Pulmonary artery endothelial cell (primary cell): ENCODE measurements at places on chromosomes 12 and 14. TPM values are rescaled to one million over a fixed set of nuclear protein-coding genes. Genes with fewer than 3 reads are reported as not detected.

Gene NTS
- total RNA-seq: not detected in 2 replicates

- no peak for DNase-seq
These were observed 39.5 kb downstream of the L2HGDH start for GRCh38 chr14:50272498-50272897.

- no peak for DNase-seq
These were observed 129.3 kb upstream of the LMNTD1 start for GRCh38 chr12:25682421-25682820.

DNA sequence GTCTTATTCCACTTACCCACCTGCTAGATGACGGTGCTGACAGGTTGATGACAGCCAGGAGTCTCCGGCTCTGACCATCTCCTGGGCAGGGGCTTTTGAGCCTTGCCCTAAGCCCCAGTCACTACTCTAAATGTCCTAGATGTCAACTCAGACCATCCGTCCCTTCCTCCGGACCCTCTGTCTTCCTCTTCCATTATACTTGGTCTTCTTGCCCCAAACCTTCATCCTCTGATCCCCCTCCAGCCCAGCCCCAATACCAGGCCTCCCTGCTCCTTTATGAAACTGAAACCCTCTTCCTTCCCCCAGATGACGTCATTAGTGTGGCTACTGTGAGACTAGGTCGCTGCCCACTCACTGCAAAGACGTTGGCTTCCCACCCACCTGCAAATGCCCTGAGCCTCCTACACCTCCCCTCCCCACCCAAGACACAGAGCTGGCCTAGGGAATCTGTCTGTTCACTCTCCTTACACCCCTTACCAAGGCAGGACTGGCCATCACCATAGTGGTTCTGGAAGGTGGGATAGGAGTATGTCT, 10.1 kb downstream of the KRT71 start:
- no peak for DNase-seq

Gene KCNH5
- total RNA-seq: not detected in 2 replicates

DNA sequence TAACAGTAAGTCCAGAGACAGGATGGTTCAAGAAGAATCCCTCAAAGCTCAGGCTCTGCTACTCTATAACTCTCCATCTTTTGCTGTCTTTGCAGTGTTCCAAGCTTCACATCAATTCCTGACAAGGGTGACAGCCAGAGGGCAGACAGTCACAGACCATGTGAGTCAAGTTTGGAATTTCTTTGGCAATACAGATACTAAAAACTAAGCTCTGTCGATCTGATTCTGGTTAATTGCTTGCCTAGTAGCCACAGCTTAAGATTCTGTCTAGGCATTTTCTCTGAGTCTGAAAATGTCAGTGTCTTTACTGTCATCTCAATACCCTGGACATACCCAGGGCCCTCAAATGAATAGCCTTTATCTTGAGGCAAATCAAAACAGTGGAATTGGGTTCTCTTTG, 153.7 kb downstream of the CEP128 start:
- DNase-seq: no peak

- DNase-seq: no peak
These were observed 275.8 kb downstream of the SLC6A15 start for GRCh38 chr12:84636801-84637290.

- DNase-seq: no peak
These were observed 3.1 kb downstream of the ARHGEF25 start for GRCh38 chr12:57614178-57614947.

GRCh38 chr14:103623883-103624482, 5.0 kb upstream of the KLC1 start:
- no peak for DNase-seq

DNA sequence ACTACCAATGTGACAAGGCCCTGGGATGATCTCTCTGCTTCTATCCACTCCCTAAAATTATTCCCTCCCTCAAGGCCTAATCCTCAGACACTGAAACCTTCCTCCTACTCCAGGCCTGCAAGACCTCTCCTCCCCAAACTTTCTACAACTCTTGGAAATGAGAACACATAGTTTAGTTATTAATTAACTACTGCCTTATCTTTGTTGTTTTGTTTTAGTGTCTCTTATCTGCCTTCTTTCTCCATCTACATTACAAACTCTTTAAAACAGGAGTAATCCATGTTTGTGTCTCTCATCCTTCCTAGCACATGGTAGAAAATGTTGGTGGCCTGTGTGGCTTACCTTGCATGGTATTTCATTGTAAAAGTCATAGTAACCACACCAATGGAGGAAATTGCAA, 139.9 kb upstream of the G2E3 start:
- no peak for DNase-seq

GRCh38 chr12:89875809-89876208, 167.2 kb upstream of the ATP2B1 start:
- DNase-seq: no peak

GRCh38 chr12:75979181-75979580, 52.4 kb downstream of the PHLDA1 start:
- DNase-seq: peak; percentile 67

Gene OR6C2
- not detected in 2 replicates for total RNA-seq

DNA sequence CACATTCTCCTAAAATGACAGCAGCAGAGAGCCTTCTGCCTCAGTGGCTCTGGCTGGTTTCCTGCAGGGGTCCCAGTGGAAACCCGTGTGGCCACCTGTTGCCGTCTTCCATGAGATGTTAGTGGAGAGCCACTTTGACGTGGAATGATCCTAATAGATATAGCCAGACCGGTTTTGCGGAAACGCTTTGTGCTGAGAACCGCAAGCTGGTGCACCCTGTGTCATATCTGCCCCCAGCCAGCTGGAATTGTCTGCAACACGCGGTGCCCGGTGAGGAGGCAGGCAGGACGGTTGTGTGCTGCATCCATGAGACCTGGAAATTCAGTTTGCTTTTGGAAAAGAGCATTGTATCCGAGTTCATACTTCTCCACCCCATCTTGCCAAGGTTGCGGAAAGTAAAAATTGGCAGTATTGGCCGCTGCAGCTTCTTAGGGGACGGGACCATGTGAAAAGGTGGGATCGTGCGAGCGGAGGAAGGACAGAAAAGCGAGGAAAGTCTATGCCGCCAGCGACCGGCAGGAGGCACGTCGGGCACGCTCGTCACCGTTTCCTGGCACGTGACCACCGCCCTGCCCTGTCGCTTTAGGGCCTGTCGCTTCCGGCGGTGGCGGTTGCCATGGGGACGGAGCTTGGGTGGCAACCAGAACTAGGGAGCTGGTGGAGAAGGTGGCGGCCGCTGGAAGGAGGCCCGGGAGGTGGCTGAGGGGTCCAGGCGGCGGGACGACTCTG, at the start of gene CFAP251:
CFAP251 (plus strand) TSS at position 643 of the 729 bp plus-strand sequence. CDS start 2,714 bp downstream, outside the sequence.
- peak; percentile 49 for DNase-seq

DNA sequence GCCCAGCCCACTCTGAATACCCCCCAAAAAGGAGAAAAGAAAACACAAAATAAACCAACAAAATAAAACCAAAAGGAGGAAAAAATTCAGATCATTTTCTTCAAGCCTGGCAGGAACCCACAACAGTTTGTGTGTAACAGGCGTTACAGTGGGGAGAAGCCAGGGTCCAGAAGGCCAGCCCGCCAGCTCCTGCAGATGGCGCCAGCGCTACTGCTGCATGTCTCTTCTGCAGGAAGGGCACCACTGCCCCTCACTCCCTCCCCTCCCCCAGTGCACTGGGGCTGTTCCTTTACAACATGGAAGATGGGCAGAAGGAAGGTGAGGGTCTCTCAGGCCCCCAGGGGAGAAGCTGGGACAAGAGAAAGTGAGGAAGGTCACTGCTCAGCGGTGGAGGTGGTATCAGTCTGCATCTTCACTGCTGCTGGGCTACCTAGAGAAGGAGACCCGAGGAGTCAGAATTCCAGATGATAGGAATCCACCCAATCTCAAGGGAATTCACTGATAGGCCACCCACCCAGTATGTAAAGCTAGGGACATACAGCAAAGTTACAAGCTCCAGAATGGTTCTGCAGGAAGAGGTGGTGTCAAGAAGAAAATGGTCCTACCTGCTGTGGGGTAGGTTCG, 2.3 kb upstream of the NOP2 start:
- DNase-seq: no peak

DNA sequence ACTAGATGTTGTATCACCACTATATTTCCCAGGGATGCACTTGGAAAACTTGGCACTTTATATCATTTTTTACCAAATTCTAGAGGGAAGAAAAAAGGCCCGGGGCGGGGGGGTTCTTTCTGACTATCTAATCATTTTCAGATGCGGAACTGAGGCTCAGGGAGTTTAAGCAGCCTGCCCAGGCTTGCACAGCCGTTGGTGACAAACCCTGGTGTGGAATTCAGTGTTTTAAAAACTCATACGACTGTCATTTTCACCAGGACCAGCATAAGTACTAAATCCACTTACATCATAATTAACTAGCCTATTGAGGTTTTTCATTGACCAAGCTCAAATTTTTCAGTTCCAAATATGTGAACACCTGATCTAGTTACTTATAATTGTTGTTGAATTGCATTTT, 181.0 kb downstream of the IPO8 start:
- DNase-seq: no peak

Gene ACOT6
- not detected in 2 replicates for total RNA-seq

Gene TAS2R20
- 2.2 TPM in 2 replicates for total RNA-seq

- no peak for DNase-seq
These were observed 96.3 kb downstream of the PAX9 start for GRCh38 chr14:36757734-36758601.

- no peak for DNase-seq
These were observed 458.3 kb downstream of the ETNK1 start for GRCh38 chr12:23083267-23083666.

- DNase-seq: no peak
These were observed 63.4 kb upstream of the CCND2 start for GRCh38 chr12:4210183-4210582.

- DNase-seq: no peak
These were observed 64.4 kb upstream of the KICS2 start for GRCh38 chr12:64286521-64286920.

DNA sequence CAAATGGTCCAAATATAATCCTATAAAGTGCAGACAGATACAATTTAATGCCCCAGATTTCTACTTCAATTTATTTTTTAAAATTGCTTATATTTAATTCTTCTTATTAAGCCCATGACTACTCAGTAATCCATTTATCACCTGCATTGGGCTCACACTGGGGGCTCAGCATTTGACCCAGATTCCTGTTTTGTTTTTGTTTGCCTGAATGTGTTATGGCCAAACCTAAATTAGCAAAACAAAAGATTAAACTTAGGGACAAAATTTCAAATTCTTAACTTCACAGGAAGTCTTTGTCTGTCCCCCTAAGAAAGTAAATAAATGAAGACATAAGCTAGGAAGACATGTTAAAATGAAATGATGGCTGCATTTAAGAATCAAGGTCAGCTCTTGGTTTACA, 322.3 kb downstream of the RMST start:
- DNase-seq: no peak

DNA sequence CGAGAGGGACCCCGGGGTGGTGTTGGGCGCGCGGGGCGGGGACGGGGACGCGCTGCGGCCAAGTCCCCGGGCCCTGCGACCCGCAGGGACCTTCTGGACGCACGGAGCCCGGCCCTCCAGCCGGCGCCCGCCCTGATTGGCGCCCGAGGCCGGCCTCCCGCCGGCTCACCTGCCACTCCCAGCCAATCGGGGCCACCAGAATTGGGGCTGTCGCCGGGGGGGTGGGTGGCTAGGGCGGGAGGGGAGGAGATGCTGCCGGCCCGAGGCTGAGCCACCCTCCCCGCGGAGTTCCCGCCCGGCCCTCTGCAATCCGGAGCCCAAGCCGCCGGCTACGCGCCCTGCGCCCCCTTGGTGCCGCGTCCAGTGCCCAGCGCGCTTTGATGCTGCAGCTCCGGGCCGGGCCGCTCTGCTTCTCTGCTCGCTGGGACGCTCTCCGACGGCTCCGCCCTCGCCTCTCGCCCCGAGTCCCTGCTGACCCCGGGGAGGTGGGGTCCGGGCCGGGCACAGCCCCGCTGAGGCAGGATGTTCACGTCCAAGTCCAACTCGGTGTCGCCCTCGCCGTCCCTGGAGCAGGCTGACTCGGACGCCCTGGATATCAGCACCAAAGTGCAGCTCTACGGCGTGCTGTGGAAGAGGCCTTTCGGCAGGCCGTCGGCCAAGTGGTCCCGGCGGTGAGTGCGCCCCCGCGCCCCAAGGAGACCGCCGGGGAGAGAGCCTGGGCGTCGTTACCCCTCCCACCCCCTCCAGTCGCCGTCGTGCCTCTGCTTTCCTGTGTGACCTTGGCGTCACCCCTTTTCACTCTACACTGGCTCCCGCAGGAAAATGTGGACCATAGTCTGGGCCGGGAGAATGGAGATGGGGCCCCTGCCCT, at the start of gene PLEKHD1:
PLEKHD1 (plus strand) TSS at position 285 of the 871 bp plus-strand sequence; CDS start at position 523, 238 bp downstream.
- DNase-seq: no peak

GRCh38 chr12:117091758-117092510, 7.3 kb downstream of the TESC start:
- DNase-seq: no peak

DNA sequence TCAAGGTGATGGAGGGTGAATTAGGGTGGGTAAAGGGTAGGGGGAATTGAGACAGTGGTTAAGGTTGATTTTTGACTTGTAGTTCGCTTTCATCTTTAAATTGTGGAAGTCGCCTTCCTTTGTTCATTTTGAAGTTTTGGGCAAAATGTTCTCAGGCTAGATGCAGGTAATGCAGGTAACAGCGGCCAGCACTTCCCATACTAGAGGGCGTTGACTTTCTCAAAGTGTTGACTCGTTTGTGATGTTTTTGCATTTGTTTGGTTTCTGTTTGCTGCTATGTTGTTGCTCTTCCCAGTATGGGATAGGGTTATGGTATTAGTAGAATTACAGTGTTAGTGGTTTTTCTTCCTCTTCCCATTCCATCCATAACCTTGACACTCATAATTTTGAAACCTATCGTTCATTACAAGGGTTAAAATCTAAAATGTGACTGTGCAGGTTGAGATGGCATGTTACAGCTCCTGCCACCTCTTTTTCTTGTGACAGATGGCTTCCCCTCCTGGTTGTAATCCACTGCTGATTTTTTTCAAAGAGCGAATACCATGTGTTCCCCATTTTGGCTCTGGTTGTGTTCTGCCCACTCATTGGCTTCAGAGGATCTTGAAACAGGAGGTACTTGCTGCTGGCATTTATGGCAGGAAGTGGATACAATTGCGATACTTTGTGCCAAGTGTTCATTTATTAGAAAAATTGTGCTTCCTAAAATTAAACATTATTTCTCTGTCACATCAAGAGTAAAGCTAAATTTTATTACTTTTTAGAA, 57.1 kb downstream of the ERC1 start:
- no peak for DNase-seq

DNA sequence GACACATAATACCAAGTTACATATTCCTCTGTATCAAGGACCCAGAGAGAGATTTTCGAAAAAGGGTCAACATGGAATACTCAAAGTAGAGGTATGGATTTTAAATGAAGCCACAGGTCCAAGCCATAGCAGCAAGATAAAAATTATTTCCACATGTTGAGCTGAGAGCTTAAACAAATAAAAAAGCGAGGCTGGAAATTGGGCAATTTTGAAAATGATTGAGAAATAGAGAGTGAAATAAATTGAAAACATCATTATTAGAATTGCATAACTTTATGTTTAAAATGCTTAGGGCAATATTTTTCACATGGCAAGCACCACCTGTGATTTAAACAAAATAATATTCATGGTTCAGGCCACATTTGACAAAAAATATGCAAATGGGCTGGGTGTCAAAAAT, 1251.0 kb upstream of the USP15 start:
- DNase-seq: no peak

Gene OAS2
- total RNA-seq: 11.1 and 16.5 TPM in 2 replicates

Gene RNF212B
- not detected in 2 replicates for total RNA-seq

GRCh38 chr12:131907379-131908091, 13.1 kb downstream of the ULK1 start:
- DNase-seq: no peak

- no peak for DNase-seq
These were observed 86.4 kb downstream of the EML1 start for GRCh38 chr14:99879401-99880295.
